ENCODE measurements at places on chromosomes 5 and 9.

DNA sequence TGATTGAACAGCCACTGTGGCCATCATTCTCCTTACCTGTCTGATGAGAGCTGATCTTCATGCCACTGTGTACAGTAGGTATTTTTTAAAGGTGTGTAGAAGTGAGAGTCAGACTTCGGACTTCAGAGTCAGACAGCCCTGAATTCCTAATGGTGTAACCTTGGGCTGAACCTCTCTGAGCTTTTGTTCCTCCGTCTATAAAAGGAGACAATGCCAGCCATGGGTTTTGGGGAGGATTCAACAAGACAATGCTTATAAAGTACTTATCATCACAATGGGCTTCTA lies 18.7 kb downstream of the GSN start:
- no peak for DNase-seq

DNA sequence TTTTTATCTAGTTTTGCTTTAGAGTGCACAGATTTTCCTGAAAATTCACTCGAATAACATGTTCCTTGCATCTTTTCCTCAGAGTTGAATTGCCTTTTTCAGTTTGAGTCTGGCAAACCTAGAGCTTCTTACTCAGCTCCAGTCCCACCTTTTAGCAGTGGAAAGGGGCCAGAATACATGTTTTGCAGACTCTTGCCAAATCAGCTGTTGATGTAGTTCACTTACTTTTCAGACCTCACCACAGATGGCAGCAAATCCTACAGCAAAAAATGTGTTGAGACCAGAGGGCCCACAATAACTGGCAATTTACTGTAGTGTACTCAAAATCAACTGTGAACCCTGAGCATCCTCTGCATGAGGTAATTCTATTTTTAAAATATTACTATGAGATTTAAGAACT lies 545.2 kb upstream of the ACO1 start:
- DNase-seq, result no peak

DNA sequence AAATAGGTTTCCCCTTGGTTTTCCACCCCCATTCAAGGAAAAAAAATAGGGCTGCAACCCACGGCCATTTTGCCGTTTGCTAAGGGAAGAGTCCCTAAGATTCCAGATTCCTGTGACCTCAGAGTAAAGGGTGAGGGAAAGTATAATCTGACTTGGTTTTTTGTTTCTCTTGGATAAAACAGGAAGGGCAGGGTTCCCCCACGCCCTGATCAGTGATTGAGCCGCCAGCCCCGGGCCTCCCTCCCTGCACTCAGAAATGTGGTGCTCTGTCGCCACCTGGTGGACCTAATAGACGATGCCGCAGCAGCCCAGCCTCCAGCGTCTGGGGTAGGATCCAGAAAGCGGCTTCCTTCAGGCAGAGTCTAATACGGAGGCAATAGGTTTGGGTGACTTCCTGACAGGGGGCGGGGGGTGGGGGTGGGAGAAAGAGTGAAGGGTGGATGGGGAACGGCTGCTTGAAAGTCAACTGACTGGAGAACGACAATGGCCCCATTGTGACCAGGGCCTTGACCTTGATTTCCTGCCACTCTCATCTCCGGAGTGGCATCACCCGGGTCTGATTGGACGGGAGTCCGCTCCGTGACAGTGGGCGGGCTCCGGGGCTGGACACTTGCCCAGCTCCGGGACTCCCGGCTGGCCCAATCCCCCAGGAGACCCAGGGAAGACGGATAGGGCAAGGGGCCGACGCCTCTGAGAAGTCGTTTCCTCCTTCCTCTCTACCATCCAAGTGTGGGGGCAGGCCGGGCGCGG lies 17.8 kb upstream of the CYSTM1 start:
- peak; percentile 87 for DNase-seq

GRCh38 chr9:126694206-126695081 lies 80.7 kb downstream of the LMX1B start:
- no peak for DNase-seq

DNA sequence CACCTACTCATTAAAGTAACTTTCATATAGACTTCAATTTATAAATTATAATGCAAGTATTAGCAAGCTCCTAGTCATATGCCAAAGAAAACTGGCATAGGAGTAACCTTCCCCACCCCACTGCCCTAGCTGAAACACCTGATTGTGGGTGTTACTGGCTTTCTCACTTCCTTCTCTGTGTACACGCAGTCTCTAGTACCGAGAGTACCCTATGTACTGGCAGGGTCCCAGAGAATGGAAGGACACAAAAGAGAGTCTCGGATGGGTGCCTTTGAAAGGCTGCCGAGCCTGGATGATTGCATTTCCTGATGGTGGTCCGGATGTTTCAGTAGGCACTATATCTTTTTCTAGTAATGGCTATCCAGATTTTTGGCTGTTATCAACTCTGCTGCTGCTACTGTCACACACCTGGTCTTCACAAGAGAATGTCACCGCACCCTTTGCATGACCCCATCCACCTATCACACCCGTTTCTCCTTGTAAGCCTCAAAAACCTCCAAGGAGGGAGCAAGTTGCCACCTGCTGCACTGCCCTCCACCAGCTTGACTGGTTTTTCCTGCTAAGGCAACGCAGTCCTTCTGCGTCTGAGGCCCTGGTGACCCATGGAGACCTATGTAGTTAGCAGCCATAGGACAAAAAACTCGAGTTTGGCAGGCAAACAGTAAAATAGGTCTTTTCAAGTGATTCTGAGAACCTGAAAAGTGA lies 53.8 kb upstream of the CLINT1 start:
- DNase-seq, result peak; percentile 45

DNA sequence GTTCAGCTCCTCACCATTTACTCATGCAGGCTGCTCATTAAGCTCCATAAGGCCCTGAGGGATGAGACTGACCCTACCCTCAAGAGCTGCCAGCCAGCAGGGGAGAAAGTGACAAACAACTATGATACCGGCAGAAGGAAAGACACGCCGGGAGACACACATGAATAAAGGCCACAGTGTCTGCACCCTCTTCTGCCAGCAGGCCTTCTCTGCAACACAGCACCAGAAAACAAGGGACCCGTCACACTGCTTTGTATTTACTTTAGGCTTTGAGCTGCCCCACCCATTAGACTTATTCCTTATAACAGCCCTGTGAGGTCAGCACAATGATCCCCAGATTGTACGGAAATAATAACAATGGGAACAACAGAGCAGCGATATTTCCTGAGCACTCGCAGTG lies 7.2 kb downstream of the GABBR2 start:
- DNase-seq, result no peak

DNA sequence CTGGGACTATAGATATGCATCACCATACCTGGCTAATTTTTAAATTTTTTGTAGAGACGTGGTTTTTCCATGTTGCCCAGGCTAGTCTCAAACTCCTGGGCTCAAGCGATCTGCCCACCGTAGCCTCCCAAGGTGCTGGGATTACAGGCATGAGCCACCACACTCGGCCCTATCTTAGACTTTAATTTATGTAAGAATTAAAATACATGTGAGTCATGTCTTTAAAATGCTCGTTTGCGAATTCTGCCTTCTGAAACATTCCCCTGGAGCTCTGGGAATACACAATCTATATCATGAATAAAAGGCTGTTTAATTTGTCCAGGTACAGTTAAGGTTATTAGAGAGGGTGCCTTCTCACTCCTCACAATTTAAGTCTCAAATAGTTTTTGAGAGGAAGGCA lies 32.8 kb downstream of the RHOBTB3 start:
- DNase-seq, result no peak

DNA sequence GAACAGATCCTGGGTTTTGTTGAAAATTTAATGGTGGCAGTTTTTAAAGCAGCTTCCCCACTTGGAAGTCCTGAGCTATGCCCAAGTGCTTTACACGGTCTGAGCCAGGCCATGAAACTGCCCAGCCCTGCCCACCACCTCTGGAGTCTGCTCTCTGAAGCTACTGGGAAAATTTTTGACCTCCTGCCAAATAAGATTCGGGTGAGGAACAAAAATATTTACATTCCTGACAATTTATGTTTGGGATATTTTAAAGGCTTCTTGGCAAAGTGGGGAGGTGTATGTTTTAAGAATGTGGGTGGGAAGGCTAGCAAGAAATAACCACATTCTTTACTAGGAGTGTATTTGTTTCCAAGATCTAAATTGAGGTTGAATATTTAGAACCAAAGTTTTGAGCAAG lies 50.0 kb downstream of the HACD4 start:
- no peak for DNase-seq

DNA sequence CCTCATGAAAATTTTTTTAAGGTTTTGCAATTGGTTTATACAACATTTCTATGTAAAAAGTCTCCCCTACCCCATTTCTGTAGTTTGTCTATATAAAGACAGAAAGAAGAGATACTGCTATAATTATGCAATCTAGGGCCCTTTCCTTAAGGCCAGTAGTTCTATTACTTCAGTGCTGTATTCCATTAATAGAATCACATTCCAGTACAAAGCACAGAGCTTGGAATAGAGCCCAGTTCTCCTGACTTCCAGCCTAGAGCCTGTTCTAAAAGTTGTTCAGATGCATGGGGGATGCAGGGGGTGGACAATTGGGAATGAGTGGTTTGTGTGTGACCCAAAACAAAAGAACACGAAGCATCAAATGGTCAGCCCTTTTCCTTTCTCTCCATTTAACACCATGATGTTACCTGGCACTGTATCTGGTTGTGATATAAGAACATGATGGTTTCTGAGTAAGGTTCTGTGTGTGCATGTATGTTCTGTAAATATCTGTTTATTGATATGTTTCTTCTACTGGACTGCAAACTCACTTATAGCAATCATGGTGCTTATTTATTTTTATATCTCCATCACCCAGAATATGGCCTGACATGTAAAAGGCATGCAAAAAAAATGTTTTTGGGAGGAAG lies 8.2 kb upstream of the GRAMD2B start:
- no peak for DNase-seq

DNA sequence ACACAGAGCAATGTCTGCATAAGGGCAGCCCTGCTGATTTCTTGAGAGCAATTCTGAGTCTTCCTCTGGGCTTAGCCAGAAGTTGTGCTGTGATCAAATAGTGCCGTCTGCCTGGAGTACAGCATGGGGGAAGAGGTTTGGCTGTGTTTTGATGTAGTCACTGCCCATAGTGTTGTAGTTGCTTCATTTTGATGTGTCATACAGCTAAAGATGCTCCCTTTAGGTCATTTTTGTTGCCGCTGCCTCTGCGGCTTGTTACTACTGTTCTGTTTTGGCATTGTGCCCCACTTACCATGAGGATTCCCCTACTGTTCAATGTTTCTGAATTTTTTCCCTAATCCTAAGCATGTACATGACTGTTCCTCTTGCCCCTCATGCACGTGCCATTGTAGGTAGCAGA lies 23.0 kb downstream of the SLC36A1 start:
- peak; percentile 41 for DNase-seq

- no peak for DNase-seq
Observed at GRCh38 chr9:34085581-34086500, 37.2 kb upstream of the UBAP2 start.

DNA sequence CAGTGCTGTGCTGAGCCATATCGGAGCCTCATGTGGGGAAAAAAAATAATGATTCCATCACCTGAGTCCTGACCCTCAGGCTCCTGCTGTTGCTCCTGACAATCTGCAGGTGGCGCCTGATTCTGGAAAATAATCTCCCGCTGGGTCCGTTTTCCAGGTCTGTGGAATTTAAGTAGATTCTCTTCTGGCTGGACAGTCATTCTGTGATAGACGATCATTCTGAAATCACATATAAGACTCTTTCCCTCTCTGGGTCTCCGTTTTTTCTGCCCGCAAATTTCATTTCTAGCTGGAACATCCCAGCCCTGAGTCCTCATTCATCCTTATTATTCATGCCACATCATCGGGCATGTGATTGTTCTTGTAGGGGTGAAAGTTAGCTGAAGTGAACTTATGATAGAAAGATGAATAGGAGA lies 22.1 kb upstream of the STXBP1 start:
- DNase-seq, result peak; percentile 75

GRCh38 chr9:76107482-76107881 lies 217.0 kb downstream of the PCSK5 start:
- DNase-seq, result no peak

- peak; percentile 52 for DNase-seq
Observed at GRCh38 chr5:164013077-164013670, 507.8 kb downstream of the MAT2B start.

GRCh38 chr9:136686794-136687711 lies at the start of gene AGPAT2:
TSS of gene AGPAT2 (minus strand) at chr9:136687457. CDS start at chr9:136687357, 100 bp downstream.
- DNase-seq, result no peak

DNA sequence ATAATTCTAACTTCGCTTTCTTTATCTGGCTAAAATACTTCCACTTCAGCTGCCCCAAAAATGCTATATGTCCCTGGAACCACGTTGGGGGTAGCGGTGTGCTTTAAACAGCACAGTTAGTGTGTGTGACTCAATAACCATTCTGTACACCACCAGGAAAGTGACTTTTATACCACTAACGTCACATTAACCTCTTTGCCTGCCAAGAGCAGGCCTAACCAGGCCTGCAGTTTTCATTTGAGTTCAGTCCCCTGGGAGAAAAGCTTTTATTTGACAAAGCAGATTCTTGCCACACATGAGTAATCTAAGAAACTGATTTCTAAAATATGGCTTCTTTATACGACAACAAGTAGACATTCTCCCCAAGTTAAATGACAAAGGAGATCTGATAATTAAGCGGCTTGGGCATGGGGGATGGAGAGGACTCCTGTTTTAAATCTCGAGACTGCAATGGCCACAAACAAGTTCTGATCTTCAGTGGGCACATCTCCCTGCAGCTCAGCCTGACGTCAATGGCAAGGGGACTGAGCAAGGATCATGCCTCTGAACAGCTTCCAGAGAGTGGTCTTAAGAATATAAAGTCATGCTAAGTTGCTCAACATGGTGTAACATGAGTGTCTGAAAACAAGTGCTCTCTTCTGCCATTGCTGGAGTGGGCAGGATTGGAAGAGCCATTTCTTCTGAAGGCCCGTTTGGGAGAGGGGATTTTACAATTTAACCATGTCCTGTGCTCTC lies 91.8 kb downstream of the GLIS3 start:
- DNase-seq, result no peak

DNA sequence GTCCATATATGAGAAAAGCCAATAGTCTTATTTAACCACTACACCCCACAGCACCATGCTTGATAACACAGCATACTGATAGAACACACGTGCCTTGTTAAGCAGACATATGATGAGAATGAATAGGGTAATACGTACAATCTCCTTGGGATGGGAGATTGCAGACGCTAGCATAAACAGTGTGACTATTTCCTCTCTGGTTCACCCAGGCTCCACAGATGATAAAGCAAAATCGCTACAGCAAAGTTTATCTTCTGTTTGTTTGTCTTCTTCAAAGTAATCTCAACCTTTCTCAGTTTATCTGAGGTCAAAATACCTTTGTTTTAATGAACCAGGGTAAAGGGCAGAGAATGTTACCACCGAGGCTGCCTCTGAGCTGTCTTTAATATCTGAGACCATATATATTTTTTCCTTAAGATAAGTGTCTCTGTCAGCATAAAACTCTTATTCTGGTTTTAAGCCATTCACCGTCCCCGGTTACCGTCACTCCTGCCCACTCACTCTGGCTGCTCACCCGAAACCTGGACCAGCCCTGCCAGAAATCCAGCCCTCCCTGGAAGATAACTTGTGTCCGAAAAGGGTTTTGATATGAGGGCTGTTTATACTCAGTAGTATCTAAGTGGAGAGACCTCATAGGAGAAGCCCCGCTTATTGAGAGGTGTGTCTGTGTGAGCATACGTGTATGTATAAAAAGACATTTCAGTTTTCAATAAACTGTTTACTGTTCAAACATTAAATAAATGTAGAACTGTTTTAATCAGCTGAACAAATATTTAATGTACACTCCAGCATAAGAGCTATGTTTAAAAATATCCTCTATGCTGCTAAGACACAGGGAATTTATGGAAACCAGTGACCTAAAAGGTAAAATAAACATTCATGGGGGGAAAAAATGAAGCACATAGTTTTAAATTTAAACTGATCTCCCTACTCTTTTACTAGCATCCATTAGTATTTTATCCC lies 465.4 kb downstream of the RASEF start:
- no peak for DNase-seq

Data from SHP77 (cell line).